ENCODE measurements at places on chromosomes 1 and 21.

DNA sequence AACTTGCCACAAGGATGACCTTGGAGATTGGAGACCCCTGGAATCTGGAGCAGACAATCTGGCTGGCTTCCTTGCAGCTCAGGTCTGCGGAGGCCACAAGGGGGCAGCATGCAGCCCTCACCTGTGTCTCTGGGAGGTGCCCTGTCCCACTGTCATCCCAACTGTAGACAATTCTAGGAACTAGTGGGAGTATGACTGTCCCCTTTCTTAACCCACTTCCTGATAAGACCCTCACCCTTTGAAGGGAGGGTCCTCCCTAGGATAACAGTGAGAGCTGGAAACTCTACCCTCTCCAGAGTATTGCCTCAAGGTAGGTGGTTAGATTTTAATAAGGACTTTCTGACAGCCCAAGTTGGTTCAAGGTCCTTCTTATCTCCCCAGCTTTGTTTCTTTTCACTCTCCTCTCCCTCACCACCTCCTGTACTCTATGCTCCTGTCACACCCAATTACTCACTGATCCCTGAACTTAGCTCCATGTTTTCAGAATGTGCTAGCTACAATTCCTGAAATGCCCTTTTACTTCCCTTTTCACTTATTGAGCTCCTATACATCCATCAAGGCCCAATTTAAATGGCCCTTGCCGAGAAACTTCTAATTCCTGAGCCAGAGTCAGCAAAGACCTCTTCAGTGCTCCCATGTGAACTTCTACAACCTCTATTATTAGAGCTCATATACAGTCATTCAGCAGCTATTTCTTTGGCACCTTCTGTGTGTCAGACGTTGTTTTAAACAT is 9.2 kb upstream of the KCNQ4 start:
- H3K36me3 ChIP-seq: peaks cover 34% of the 10 kb centered on the region
- DNase-seq: peak; percentile 66
- peaks cover 5% of the 10 kb centered on the region for H3K4me1 ChIP-seq

DNA sequence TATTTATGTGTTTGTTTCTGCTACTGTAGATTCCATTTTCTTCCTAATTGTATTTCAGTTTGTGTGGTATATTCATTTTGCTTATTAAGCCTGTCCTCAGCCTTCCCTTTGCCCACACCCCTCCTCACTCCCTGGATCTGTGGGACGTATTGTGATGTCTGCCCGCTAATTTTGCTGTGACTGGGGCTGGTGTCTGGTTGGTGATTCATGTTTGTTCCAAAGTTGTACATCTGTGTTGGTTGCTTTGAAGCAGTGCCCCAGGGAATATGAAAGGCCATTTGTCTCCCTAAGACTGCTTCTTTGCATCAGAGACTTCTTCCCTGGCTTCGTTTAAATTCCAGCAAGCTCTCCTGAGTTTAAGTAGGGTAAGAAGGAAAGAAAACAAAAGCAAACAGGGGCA is 289.5 kb upstream of the SGIP1 start:
- no peak overlapping the region for H3K4me3 ChIP-seq
- H3K27ac ChIP-seq: no peak overlapping the region
- H3K4me1 ChIP-seq: peaks cover 8% of the 10 kb centered on the region
- H3K27me3 ChIP-seq: no peaks in the 10 kb centered on the region
- H3K36me3 ChIP-seq: no peaks in the 10 kb centered on the region

DNA sequence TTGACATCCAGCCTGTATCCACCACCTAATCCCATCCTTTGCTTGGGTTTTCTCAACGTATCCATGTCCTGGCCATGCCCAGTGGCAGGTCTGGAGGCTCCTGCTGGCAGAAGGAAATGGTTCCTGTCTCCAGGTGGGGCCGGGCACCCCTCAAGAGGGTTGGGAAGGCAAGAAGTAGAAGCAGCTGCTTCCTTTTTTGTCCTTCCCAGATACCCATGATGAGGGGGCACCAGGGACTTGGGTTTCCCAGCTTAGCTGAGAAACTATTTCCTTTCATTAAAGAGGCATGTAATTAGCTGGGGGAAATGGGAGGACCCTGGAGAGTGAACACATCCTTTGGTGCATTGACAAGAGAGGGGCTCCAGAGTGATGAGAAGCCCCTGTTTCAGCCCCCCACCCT is 21.1 kb upstream of the SLC45A3 start:
- H3K4me3 ChIP-seq: no peak overlapping the region
- no peaks in the 10 kb centered on the region for H3K27me3 ChIP-seq
- H3K36me3 ChIP-seq: no peaks in the 10 kb centered on the region
- H3K4me1 ChIP-seq: peaks cover 19% of the 10 kb centered on the region

DNA sequence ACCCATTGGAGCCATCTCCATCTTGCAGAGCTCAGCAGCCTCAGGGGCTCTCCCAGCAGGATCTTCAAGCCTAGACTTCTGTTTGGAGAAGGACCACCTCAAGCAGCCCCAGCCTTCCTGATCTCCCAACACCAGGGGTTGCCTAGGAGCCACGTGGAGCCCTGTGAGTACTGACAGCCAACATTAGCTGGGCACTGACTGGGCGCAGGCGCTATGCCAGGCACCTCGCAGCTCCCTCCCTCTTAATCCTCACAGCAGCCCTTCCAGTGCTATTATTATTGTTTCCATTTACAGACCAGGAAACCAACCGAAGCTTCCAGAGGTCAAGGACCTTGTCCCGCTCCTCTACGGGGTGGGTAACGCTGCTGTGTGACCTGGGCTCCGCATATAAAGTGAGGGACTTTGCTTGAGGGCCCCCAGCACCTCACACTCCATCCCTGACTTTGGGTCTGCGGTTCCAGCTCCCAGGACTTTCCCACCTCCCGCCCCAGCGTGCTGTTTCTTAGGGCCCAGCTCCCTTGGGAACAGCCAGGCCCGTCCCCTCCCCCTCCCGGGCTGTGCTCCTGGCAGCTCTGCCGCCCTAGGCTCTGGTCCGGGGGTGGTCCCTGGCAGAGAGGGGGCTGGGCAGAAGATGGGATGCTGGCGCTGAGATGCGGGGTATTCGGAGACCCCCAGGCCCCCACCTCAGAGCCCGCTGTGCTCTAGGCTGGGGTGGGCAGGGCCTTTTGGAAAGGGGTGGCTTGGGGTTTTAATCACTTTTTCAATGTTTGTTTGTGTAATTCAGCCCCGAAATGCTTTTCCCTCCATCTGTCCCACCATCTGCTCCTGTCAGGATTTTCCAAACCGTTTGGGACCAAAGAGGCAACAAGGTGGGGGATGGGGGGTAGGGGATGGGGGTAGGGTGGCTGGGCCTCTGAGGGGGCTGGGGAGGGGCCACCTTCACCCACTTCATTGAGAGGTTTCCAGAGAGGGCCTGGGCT is 4.1 kb upstream of the HPCA start:
- peaks cover 2% of the 10 kb centered on the region for H3K36me3 ChIP-seq
- H3K4me1 ChIP-seq: peaks cover 15% of the 10 kb centered on the region
- no peak overlapping the region for H3K4me3 ChIP-seq
- DNase-seq: no peak
- peaks cover 34% of the 10 kb centered on the region for H3K27me3 ChIP-seq

- H3K4me1 ChIP-seq: peaks cover 4% of the 10 kb centered on the region
- no peak for DNase-seq
- H3K27me3 ChIP-seq: peaks cover 40% of the 10 kb centered on the region
- peak overlapping the region; percentile 83 for H3K27ac ChIP-seq
- peaks cover 6% of the 10 kb centered on the region for H3K36me3 ChIP-seq
These were observed 905 bp downstream of the BARHL2 start for GRCh38 chr1:90716243-90716551.

- H3K36me3 ChIP-seq: peaks cover 20% of the 10 kb centered on the region
- H3K4me1 ChIP-seq: peaks cover 4% of the 10 kb centered on the region
- H3K27ac ChIP-seq: no peak overlapping the region
- no peak for DNase-seq
- no peaks in the 10 kb centered on the region for H3K27me3 ChIP-seq
These were observed 63.7 kb downstream of the HLCS start for GRCh38 chr21:36902793-36903192.

DNA sequence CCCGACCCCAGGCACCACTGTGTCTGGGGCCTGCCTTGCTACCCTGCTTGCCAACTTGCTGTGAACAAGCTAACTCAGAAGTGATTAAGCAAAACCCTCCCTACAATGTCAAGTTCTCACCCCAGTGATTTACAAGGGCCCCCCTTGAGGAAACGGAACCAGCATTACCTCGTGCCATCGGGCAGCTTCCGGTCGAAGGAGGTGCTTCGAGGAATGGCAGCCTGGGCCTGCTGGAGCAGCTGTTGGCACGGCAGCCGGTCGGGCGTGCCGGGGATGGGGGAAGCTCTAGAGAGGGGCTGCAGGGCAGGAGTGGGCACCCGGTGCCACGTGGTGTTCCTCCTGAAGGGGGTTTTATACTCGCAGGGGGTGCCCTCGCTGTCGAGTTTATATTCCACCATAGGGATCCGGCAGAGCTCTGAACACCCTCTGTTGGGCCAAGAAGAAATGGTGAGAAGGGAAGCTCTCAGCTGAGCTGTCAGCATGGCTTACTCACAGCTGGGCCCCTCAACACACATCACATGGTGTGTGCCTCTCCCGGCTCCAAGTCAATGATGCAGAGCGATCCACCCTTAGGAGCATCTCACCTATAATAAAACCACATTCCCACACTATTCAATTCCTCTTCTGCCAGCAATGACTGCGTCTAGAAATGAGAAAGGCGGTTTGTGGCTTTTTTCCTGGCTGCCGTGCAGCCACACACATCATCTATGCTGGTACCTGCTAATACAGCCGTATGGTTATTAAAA is 184.4 kb downstream of the SIPA1L2 start:
- H3K27me3 ChIP-seq: peaks cover 3% of the 10 kb centered on the region
- no peaks in the 10 kb centered on the region for H3K4me1 ChIP-seq
- DNase-seq: no peak

DNA sequence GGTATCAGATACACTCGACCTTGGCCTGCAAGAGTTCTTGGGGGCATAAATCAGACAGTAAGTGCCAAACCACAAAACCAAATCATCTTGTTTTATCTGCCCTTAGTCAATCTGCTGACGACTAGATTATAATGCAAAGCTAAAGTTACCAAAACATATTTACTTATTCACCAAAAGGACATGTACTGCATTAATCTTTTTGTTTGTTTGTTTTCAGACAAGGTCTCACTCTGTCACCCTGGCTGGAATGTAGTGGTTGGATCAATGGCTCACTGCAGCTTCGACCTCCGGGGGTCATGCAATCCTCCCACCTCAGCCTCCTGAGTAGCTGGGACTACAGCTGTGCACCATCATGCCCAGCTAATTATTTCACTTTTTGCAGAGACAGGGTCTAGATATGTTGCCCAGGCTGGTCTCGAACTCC is 114.7 kb downstream of the APP start:
- peaks cover 2% of the 10 kb centered on the region for H3K36me3 ChIP-seq
- no peak overlapping the region for H3K27ac ChIP-seq
- no peaks in the 10 kb centered on the region for H3K4me1 ChIP-seq
- no peaks in the 10 kb centered on the region for H3K27me3 ChIP-seq

DNA sequence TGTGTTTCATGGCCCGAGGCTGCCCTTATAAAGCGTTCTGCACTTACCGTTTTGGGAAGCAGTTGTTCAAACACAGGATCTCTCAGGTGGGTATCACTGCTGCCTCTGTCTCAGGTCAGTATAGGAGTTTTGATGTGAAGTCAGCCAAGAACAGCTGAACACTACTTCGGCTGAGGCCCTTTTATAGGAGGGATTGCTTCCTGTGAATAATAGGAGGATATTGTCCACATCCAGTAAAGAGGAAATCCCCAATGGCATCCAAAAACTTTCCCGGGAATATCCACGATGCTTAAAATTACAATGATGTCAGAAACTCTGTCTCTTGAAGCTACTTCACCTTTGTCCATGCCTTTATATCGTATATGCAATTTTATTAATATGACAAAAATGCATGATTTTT is at the start of gene SELE:
SELE (minus strand) TSS at position 156 of the 400 bp plus-strand sequence. CDS start 467 bp downstream, outside the sequence.
- no peaks in the 10 kb centered on the region for H3K4me1 ChIP-seq
- no peak within 1 kb of the TSS for H3K27ac ChIP-seq
- H3K27me3 ChIP-seq: peaks cover 16% of the 10 kb centered on the region
- DNase-seq: no peak
- H3K36me3 ChIP-seq: no peaks in the 10 kb centered on the region
- H3K4me3 ChIP-seq: no peak within 1 kb of the TSS

- no peak for DNase-seq
- peaks cover 18% of the 10 kb centered on the region for H3K27me3 ChIP-seq
- no peaks in the 10 kb centered on the region for H3K4me1 ChIP-seq
- H3K36me3 ChIP-seq: no peaks in the 10 kb centered on the region
These were observed 6.5 kb downstream of the LDLRAD1 start for GRCh38 chr1:54011316-54012007.
